ENCODE measurements at places on chromosomes 2 and 18.

DNA sequence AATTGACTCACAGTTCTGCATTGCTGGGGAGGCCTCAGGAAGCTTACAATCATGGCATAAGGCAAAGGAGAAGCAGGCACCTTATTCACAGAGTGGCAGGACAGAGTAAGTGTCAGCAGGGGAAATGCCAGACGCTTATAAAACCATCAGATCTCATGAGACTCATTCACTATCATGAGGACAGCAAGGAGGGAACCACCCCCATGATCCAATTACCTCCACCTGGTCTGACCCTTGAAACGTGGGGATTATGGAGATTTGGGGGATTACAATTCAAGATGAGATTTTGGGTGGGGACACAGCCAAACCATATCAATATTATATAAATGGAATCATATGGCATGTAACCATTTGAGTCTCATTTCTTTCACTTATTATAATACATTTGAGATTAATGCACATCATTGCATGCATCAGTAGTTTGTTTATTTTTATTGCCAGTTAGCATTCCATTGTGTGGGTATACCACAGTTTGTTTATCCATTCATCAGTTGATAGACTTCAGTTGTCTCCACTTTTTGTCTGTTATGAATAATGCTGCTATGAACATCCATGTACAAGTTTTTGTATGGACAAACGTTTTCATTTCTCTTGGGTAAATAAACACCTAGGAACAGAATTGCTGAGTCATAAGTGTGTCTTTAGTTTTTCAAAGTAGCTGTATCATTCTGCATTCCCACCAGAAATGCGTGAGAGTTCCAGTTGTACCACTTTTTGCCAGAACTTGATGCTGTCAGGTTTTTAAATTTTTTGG lies 5.8 kb upstream of the SRBD1 start:
- DNase-seq: no peak

DNA sequence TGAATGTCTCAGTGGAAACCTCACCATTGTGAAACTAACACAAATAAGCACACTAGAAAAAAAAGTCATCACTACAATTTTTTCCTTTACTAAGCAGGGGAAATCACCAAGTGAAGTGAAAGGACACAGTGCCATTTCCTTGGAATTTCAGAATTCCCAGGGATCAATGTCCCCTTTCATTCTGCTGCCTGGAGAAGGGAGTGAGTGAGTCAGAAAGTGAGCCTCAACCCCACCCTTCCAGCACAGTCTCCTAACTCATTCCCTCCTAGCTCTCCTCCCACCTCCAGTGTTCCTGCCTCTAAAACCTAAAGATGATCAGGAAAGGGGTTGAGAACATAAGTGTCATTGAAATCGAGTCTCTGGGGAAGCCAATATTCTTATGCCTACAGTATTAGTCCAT lies 608.5 kb downstream of the RNF144A start:
- DNase-seq: no peak

GRCh38 chr2:168194784-168195522 lies 52.4 kb downstream of the STK39 start:
- no peak for DNase-seq

DNA sequence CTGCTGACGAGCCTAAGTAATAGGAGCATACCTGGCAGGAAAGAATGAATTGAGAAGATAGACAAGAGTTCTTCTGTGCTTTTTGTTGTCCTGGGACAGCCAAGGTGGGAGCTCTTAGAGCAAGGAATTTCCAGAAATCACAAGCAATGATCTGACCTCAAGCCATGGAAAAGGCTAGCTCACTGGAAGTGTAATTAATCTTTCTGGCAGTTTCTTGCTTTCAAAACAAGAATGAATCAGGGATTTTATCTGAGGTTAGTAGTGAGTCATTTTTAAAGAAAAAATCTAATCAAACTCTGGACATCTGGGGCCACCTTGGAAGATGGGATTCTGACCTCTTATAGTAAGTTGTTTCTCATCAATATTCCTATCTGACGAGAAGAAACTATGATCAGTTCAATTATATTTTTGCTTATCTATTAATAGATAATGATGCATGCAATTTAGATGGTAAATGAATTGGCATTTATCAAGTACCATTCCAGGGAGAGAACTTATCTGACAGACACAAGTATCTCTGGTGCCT lies 98.0 kb downstream of the ADCYAP1 start:
- no peak for DNase-seq

DNA sequence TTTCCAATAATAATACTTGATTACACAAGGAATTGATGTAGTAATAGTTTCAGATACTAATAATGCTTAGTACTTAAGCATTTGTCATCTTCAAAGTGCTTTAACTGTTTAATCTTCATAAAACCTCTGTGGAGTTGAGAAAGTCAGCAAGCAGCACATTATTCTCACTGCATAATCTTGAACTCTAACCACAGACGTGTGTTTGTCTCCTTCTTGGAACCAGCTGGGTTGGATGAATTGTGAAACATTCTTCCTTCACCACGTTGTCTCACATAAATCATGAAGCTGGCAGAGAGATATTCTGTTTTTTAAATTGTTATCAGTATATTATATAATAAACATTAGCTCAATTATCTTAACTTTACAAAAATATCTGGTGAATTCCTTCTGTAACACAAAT lies 55.1 kb upstream of the LDAH start:
- peak; percentile 7 for DNase-seq

GRCh38 chr2:187118331-187119099 lies 269.5 kb upstream of the ZSWIM2 start:
- no peak for DNase-seq

DNA sequence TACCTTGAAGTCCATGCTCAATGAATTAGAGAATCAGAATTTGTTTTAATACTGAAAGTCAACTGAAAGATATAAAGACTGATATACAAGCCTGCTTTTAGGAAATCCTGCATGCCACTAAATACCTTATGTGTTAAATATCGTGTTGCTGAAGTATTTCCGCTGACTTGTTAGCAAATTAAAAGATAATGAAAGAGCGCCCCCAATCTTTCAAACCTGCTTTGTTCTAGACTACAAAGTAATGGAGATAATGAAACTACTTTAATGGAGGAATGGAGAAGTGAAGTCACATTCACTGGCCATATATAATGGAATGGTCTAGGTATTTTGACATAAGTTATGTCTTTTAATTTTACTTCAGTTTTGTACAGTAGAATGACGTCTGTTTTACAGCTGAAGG lies 95.7 kb downstream of the ASXL3 start:
- DNase-seq: no peak

DNA sequence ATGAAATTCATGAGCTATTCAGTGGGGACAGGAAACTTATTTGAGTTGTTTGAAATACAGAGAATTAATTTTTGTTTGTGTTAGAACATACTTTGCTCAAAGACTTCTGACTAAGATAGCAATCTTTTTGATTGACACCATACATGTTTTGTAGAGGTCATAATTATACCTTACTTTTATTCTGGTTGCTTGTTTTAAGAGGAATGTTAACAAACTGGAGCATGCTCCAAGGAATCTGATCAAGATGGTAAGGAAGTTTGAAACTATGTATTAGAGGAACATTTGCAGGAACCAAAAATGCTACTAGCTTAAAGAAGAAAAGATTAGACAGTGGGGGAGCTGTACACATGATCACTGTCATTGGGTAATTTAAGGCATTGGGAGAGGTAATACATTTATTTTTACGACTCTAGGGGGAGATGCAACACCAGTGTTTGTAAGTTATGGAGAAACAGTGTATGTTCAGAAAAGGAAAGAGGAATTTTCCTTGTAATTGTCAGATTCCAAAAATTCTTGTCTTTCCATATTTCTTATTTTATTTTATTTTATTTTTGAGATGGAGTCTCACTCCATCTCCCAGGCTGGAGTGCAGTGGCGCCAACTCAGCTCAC lies 8.0 kb downstream of the AGFG1 start:
- no peak for DNase-seq

DNA sequence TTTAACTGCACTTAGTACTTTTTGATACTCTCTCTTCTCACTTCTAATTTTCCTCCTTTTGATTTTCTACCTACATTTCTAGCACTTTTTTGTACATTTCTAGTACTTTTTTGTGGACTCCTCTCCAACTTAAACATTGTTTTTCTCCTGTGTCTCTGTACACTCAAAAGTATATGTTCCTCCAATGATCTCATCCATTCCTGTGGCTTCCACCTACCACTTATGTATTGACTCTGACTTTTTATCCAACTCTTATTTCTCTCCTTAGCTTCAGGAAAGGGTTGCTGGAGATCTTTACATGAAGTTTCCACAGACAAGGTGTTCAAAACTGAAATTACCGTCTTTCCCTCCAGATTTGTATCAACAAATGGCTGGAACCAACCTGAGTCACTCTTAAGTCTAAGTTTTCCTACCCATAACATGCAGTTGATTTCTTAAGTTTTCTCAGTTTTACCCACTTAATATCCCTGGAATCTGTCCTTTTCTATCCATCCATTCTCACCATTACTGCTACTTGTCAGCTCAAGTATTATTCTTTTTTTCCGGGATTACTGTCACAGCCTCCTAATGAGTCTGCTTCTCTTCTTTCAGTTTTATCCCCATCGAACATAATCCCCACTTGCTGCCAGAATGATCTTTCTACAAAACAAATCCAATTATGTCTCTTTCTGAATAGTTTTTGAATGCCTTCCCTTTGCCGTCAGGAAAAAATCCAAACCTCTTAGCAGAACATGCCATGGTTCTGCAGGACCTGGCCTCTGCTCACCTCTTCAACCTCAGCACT lies 22.6 kb upstream of the PELI1 start:
- no peak for DNase-seq

DNA sequence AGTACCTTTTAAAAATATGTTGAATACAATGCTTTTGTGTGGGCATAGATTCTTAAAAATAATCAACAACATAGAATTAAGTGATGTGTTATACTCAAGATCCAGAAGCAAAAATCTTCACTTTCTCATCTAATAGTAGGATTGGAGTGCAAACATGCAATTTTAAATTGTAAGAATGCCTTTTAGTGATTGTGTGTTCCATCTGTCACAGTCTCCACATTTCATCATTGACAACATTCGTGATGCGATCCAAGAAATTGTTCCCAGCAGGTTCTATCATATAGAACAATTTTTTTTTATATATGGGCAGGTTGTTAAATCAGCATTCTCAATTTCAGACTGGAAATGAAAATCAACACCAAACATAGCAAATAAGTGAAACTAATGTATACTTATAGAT lies 1671.8 kb upstream of the SLC39A10 start:
- no peak for DNase-seq

- DNase-seq: no peak
Observed at GRCh38 chr2:201406077-201406662, 45.1 kb downstream of the TRAK2 start.

GRCh38 chr2:3192920-3193319 lies 184.7 kb downstream of the EIPR1 start:
- DNase-seq: no peak

GRCh38 chr2:9883897-9884296 lies 40.6 kb downstream of the TAF1B start:
- DNase-seq: no peak
